ENCODE measurements at places on chromosomes 12 and 14. TPM values are rescaled to one million over a fixed set of nuclear protein-coding genes. Genes with fewer than 3 reads are reported as not detected.

Gene CIROP
- not detected for total RNA-seq

Gene CPNE8
- total RNA-seq = 9.2 TPM

Gene CKAP4
- 22.6 TPM for total RNA-seq

Gene SLC16A7
- 5.9 TPM for total RNA-seq

Gene BLTP3B
- 28.3 TPM for total RNA-seq

Gene WNT1
- not detected for total RNA-seq

Gene TRIM9
- 0.20 TPM for total RNA-seq

Gene TTC6
- total RNA-seq = 5.0 TPM

Gene KRT74
- total RNA-seq = not detected

Gene CLEC14A
- 5.7 TPM for total RNA-seq

Gene PLBD1
- total RNA-seq = 2.5 TPM

Gene SERPINA12
- total RNA-seq = 0.35 TPM

Gene RHEBL1
- total RNA-seq = 0.18 TPM

Gene WSCD2
- total RNA-seq = not detected

All from left lobe of liver (tissue), 2 donors.